ENCODE measurements at places on chromosomes 13 and 19. TPM values are rescaled to one million over a fixed set of nuclear protein-coding genes. Genes with fewer than 3 reads are reported as not detected.

Gene GPR183
- total RNA-seq = not detected

Gene BORA
- 3.4 TPM for total RNA-seq

Gene CYP2A7
- total RNA-seq = not detected

Gene PALM3
- total RNA-seq = 0.12 TPM

Gene OR7C1
- not detected for total RNA-seq

Gene LRRC63
- total RNA-seq = not detected

Gene ZNF471
- 4.4 TPM for total RNA-seq

Gene ZNF560
- total RNA-seq = 0.06 TPM

Gene ZNF525
- 6.6 TPM for total RNA-seq

Gene NTN5
- total RNA-seq = under 0.01 TPM

Gene JAK3
- total RNA-seq = 2.2 TPM

Gene CTU1
- 3.4 TPM for total RNA-seq

Gene PIAS4
- total RNA-seq = 17.7 TPM

Gene ZNF296
- not detected for total RNA-seq
